Activated CD4-positive, CD25-positive, alpha-beta regulatory T cell (primary cell): ENCODE measurements at places on chromosomes 2 and 18.

GRCh38 chr2:18821431-18821830 lies 232.1 kb upstream of the NT5C1B start:
- DNase-seq, result no peak

DNA sequence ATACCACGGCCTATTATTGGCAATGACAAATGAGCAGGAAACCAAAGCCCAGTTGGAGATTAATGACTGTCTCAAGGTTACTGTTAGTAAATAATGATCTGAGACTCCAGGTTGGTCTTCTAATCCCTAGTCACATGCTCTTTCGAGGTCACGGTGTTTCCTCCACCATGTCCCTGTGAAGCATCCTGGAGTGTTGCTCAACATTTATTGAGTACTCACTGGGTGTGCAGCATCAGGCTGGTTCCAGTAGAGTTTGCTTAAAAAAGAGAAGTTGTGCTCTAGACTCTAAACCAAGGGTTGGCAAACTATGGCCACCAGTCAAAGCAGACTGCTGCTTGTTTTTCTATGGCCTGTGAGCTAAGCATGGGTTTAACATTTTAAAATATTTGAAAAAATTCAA lies 263.8 kb upstream of the ATP5MC3 start:
- no peak for DNase-seq

DNA sequence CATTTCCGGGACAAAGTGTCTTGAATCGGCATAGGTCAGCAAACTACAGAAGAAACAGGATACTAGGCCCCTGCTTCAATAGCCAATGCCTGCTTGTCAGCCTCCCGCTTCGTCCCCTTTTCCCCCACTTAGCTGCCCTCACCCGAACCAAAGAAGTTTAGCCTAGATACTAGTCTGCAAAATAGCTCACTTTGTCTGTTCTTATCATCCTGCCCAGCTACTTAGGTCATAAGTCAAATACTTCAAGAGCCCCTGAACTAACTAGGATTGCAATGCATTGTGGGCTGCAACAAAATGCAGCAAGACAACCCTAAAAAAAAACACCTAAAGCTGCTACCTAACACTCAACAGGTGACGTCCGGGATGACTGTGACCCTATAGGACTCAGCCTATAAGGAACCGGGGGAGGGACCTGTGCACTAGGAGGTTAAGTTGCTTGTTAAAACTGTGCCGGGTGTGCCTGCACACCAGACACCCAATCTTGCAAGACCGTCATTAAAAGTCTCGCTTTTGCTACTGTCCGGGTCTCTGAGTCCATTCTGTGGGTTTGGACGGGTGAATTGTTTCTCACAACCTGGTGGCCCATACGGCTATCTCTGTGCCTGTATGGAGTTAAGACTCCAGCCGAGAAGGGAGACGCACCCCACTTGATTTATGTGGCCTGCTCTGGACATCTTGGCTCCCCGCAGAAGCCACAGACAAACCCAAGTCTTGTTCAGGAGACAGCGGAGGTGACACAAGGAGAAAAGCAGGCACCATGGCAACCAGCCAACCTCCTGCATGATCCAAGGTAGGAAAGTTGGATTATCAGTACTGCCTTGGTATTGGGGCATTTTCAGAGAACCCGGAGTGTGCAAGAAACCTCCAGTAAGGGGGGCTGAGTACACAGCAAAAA lies 105.9 kb downstream of the HIBCH start:
- DNase-seq, result no peak

DNA sequence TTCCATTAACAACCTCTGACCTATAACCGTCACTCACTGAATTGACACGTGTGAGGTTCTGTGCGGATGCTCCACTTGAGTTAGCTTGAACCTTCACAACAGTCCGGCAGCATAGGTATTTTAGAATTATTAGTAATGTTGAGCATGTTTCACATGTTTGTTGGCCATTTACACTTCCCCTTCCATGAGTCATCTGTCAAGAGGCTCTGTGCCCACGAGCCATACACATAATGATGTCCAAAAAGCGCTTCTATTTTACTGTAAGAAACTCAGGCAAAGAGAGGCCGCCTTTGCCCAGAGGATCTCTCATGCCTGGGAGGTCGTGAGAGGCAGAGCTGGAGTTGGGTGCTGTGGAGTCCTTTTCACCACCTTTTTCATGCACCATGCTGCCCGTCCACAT lies 28.9 kb upstream of the TMEM214 start:
- no peak for DNase-seq

GRCh38 chr18:904218-905090 lies at the start of gene ADCYAP1:
Gene ADCYAP1 (plus strand): TSS chr18:904871. CDS start chr18:905387, 516 bp downstream.
- no peak for DNase-seq

- DNase-seq, result no peak
Measured at GRCh38 chr2:149731079-149731478, 143.5 kb upstream of the MMADHC start.

DNA sequence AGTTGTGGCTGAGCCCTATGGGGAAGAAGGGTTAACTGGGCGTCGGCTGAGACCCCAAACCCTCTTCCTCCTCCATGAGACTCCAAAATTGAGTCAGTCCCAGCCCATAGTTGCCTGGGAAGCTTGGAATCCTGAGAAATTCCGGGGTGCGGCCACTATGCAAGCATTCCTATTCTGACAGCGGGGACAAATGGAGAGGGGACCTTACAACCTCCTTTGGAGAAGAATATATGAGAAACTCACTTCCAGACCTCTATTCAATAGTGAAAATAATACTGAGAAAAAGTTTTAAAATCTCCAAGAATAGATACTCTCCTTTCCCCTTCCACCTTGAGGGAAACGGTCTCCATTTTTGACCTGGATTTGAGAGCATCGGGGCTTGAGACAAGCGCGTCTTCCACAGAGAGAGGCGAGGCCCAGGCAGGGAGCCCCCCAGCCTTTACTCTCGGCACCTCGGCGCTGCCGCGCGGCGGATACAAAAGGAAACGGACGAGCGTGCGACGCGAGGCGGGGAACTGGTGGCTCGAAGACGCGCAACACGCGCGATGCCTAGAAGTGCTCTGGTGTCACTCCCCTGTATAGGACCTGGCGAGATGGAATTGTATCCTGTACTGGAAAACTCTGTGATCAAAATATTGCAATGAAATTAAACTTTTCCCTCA lies 11.1 kb downstream of the NR4A2 start:
- DNase-seq, result no peak

DNA sequence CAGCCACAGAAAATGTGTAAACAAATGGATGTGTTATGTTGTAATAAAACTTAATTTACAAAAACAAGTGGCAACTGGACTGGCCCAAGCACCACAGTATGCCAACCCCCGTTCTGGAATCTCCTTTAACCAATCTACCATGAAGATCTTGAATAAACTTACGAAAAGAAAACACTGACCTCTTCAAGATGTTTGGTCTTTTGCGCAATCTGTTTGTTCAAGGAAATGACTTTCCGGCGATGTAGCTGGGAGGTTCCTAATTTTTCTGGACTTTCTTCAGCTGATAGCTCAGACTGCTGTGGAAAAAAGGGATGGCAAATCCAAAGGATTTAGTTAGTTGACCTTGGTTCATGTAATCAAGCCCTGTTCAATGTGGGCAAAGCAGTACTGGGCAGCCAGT lies 55.7 kb downstream of the CCDC93 start:
- DNase-seq, result no peak

DNA sequence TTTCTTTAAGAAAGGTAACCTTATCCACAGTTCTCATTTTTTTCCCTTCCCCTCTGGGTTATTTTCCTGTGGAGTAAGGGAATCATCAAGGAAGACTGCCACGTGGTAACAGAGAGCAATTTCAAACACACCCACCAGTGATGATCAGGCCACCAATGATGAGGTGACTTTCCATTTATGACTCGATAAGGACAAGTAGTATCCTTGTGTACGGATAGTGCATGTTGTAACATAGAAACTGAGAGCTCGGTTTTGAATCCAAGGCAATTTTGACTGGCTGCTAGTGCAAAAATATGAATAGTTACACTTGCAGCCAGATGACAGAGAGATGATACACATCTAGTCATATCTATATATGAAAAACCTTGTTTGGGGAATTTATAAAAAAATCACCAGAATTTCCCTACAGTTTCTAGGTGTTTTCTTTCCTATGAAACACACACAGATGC lies 143.6 kb upstream of the TCF4 start:
- no peak for DNase-seq

GRCh38 chr18:74078257-74078656 lies 69.4 kb downstream of the FBXO15 start:
- DNase-seq, result no peak

- no peak for DNase-seq
Measured at GRCh38 chr2:8684540-8684877, 2.7 kb downstream of the ID2 start.

- DNase-seq, result no peak
Measured at GRCh38 chr18:811892-812375, at the start of gene YES1. Gene YES1 (minus strand): TSS chr18:812242. CDS start chr18:756827, 55,415 bp downstream.

GRCh38 chr2:66122516-66122915 lies 312.4 kb upstream of the MEIS1 start:
- DNase-seq, result no peak

- DNase-seq, result no peak
Measured at GRCh38 chr2:55109219-55109891, 59.1 kb upstream of the RTN4 start.

DNA sequence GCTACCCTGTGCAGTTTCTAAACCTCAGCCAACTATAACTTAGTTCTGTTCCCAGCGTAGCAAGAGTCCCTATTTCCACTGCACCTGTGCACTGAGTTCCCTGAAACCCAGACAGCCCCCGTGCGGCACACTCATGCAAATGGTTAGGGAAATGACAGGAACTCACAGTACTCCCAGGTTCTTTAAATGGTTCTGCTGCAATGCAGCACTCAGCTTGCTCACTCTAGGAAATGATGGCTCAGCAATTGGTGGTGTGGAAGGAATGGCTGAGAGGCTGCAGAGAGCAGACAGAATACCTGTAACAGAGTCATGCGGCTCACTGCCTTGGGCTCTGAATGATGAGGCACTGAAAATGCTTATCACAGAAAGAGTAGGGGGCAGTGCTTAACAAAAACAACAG lies 143.0 kb downstream of the RAD51AP2 start:
- DNase-seq, result no peak

DNA sequence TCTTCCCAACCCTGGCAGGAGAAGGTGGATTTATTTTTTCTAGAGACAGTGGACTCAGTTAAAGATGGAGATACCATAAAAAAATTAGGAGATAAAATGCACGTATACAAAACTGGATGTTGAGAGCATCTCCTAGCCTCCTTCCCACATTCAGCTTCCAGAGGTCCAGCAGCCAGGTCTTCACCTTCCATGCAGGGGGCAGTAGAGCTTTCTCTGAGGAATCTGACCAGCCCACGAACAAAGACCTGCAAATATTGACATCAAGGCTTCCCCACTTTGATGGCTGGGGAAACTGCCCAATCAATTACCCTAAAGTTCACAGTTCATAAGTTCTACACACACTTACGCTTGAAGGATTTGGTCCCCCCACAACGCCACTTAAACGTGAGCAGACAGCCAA lies 24.5 kb downstream of the AQP4 start:
- DNase-seq, result no peak

GRCh38 chr2:154908327-154908726 lies 209.8 kb downstream of the KCNJ3 start:
- DNase-seq, result no peak

DNA sequence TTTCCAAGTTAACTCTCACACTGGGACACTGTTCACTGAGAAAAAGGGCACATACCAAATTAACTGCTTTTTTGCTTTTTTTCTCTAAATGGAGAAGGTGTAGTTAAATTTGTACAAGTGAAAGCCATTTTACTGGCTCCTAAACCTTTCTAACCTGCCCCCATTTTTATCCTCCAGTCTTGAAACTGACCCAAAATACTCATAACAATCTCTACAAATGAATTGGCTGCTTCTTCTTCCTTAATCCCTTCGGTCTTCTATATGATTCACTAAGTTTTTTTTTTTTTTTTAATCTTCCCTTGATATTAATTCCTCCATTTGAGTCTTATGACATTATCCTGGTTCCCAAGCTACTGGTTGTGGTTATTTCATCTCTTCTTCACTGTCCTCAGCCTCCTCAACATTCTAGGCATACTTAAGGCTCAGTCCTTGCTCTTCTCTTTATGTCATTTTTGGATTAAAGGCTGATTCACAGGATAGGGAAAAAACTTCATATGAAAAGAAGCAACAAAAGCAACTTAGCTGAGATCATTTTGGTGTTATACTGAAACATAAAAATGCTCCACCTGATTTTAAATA lies 19.8 kb downstream of the ORC2 start:
- no peak for DNase-seq

DNA sequence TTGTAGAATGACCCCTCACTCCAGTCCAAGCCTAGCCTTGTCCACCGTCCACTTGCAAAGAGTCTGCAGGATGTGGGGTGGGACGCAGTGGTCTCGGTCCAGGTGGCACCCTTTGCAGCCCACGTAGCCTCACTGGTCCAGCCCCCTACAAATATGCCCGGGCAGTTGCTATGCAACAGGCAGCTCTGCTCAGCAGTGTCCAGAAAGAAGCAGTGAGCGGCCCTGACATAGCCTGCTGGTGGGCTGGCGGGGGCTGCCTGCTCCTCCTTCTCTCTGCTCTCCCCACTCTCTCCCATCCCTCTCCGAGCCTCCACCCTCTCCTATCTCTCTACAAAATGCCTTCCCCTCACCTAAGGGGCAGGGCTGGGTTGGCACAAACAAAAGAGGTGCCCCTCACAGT lies 233.4 kb downstream of the CELF4 start:
- no peak for DNase-seq

- DNase-seq, result no peak
Measured at GRCh38 chr18:76984193-76985155, 148.1 kb downstream of the MBP start.

- no peak for DNase-seq
Measured at GRCh38 chr2:73516033-73516432, 126.2 kb downstream of the NAT8 start.

DNA sequence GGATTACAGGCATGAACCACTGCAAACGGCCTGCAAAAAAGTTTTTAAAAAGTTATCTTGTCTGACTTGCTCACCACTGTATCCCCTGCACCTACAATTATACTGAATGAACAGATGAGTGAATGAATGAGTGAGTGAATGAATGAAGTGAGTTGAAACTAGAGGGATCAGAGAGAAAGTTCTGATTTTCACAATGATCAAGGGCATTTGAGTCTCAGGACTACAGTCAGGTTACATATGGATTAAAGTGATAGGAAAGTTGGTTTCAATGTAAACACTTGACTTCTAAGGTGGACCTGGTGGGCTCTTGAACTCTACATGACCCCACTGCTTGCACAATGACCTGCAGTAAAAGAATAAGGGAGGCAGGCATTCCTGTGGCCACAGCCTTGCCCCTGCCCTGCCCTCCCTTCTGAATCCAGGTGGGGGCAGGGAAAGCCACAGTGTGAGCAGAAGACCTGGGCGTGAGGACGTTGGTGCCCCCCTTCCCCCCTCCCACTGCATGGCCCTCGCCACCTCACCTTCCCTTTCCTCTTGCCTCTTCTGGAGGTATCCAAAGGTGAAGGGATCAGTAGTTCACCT lies 10.7 kb downstream of the C2orf80 start:
- no peak for DNase-seq

DNA sequence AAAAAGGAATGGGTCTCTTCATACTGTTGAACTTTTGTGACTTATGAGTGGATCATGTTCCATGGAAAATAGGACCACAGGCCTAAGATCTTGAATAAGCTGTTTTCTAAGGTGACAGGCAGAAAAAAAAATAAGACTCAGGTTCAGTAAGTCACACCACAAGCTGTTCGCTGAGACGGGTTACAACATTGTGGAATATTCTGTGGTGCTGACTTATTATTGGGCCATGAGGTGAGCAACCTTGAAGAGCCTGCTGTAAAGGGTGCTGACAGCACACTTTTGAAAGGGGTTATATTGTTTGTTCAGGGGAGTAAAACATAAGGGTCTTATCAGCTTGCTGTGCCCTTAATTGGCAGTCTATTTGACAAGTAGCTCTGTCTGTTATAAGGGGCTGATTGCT lies 439.8 kb upstream of the SLC14A2 start:
- no peak for DNase-seq
